ENCODE measurements at places on chromosomes 12 and 14.

- DNase-seq, result no peak
Observed at GRCh38 chr14:100129161-100129589, 30.3 kb downstream of the DEGS2 start.

- DNase-seq, result no peak
Observed at GRCh38 chr12:56808954-56809353, 45.8 kb downstream of the HSD17B6 start.

- DNase-seq, result no peak
Observed at GRCh38 chr12:1837541-1838204, 17.3 kb downstream of the LRTM2 start.

- DNase-seq, result no peak
Observed at GRCh38 chr14:103362780-103363179, 22.4 kb upstream of the MARK3 start.

DNA sequence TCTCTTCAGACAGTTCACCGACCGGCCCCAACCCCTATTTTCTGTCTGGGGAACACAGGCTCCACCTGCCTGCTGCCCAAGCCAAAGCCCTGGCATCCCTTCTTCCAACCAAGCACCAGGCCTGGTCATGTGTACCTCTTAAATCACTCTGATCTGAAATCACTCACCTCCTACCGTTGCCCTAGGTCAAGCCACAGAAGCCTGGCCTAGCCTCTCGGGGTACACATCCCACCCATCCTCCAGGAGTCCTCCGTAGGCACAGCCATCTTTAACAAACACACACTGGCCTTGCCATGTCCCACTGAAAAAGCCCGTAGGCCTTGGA, 81.8 kb downstream of the IRF2BPL start:
- no peak for DNase-seq

DNA sequence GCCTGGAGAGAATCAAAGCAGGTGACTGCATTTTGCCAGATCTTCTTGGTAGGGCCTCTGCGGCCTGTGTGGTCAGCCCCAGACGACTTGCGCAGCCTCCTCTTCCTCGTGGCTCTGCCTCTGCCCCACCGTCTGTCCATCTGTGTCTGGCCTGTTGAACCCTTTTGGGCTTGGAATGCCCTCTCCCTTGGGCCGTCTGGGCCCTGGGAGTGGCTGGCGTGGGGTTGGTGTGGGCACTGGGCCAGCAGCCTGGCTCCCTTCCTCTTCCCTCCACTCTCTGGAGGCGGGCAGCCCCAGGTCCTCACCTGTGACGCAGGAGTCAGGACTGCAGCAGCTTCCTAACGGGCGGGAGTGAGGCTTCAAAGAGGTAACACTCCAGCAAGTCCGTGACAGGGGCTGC, 9.7 kb upstream of the CCDC197 start:
- no peak for DNase-seq
